ENCODE measurements at places on chromosomes 1 and 21.

- no peak for DNase-seq
These were observed 146.4 kb upstream of the IVNS1ABP start for GRCh38 chr1:185463433-185463832.

DNA sequence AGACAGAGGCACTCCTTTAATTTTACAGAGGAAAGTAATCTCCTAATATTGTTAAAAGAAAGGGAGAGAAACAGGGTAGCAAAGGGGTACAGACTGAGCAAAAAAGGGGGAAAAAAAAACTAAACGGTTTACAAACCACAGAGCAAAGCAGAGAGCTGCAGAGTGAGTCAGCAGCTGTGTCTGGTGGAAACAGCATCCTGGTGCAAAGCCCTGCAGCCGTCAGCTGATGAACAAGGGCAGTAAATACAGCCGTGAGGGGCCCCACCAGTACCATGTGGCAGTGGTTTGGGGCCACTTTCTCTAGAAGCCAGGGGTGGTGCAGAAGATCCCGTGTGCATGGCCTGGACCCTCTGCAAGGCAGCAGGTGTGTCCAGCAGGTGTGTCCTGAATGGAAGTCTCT, 111.3 kb downstream of the ERG start:
- no peak for DNase-seq

DNA sequence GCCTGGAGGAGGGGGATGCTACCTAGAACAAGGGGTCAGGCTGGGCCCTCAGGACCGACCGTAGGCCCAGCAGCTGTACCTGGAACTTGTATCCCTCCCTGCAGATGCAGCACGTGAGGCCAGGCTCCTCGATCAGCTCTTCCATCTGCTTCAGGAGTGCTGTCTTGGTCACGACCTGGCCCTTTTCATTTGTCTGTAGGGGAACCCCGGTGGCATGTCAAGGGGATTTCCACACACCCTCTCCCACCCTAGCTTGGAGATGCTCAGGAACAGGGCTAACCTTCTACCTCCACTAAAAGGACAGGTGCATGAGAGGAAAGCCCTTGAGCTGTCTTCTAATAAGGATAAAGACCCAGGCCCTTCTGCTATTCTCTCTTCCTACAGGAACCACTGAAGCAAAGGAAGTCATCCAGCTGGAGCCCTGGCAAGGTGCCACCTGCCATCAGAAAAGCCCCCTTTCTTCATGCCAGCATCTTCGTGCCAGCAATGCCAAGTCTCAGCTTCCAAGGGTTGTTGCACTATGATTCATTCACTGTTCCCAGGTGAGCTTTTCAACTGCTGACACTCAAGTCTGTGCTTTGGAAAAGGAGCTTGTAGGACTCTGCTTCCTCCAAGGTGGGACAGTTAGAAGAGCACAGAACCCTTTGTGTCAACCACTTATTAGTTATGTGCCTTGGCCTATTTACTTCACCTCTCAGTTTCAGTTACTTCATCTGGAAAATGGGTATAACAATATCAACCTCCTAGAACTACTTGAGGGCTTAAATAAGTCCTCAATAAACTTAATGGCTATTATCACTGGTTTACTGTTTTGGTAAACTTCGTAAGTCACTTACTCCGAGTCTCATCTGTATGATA, 122.1 kb downstream of the UBR4 start:
- no peak for DNase-seq

DNA sequence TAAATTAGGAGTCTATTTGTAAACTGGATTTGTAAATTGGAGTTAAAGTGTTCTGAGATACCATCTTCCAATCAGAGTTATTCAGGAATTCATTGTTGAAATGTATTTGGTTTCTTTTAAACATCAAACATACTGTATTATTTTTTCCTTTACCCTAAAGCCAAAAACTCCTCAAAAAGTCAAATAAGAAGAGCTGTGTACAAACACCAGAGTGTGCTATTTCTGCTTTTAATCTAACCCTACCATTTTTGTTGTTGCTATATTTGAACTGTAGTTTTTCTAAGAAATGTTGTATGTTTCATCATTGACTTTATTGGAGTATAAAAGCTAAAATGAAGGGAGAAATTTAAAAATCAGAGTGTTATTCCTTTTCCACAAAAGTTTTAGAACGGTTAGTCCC, 35.8 kb downstream of the SLC30A7 start:
- no peak for DNase-seq

DNA sequence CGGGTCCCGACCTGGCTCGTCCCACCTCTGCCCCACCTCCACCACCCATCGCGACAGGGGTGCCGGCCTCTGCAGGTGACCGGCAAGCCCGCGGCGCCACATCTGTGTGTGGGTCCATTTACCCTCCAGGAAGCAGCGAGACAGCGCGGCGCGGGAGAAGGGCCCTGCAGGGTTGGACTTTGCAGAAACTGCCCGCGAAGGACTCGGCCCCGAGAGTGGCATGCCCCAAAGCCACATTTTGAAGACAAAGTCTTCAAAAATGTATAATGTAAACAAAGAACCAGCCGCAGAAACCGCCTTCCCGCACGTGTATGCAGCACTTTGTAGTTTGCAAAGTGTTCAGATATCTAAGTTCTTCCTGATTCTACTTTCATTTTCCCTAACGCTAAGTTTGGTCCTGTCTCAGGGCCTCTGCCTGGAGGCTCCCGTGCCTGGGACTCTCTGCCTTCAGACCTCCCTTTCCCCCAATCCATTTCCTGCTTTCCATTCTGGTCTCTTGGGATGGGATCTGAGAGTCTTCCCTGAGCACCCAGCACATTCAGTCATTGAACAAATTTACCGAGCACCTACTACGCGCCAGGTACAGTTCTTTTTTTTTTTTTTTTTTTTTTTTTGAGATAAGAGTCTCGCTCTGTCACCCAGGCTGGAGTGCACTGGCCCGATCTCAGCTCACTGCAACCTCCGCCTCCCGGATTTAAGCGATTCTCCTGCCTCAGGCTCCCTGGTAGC, 524 bp upstream of the TMCO4 start:
- DNase-seq, result peak; percentile 6

GRCh38 chr1:68338081-68338480, 105.8 kb upstream of the WLS start:
- DNase-seq, result no peak

- DNase-seq, result no peak
These were observed 20.9 kb upstream of the LYPLAL1 start for GRCh38 chr1:219152751-219153150.

GRCh38 chr1:234611847-234612351, 1.9 kb upstream of the IRF2BP2 start:
- peak; percentile 6 for DNase-seq

DNA sequence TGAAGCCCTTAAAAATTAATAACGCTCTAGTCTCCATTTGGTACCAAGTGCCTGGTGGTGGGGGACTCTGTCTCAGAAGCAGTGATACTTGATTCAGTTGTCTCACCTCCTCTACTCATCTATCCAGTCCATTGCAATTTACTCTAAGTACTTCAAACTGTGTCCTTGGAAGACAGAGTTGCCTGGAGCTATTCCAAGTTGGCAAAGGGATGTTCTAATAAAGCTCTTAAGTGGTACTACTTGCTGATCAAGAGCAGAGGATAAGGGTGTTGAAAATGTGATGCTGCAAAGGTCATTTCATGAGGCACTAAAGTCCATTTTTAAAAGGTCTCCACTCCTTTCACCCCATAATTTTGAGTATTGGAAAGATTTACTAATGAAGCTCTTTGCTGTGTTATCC, 142.2 kb downstream of the NFIA start:
- DNase-seq, result no peak

DNA sequence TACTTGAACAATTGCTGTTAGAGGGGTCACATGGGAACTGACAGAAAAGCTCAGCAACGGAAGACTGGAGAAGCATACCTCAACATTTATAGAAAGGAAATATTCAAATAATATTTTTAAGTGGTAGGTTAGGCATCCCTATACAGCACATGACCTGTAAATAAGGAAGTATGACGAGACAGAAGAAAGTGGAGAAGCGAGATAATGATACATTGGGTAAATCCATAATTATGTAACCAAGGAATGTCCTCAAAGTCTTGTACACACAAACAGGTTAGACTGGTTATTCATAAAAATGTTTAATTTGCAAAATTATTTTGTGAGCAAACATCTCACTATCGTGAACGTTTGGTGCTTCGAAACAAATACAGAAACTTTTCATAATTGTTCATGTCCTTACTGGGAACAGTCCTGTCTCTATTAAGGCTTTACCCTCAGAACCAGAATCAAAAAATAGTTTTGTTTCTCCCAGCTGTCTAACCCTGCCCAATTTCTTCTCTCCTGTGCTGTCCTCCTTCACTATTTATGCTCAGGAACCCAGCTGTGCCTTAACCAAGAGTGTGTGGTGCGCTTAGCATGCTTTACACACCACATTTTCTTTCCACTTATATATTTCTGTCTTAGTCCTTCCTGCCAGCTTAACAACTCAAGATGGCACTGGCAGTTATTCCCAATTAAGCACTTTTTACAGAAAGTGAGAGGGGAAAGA, 10.2 kb downstream of the KMO start:
- DNase-seq, result no peak

- DNase-seq, result no peak
These were observed 22.6 kb upstream of the RERE start for GRCh38 chr1:8839990-8840389.

GRCh38 chr1:221693087-221693486, 48.8 kb downstream of the DUSP10 start:
- DNase-seq, result no peak

DNA sequence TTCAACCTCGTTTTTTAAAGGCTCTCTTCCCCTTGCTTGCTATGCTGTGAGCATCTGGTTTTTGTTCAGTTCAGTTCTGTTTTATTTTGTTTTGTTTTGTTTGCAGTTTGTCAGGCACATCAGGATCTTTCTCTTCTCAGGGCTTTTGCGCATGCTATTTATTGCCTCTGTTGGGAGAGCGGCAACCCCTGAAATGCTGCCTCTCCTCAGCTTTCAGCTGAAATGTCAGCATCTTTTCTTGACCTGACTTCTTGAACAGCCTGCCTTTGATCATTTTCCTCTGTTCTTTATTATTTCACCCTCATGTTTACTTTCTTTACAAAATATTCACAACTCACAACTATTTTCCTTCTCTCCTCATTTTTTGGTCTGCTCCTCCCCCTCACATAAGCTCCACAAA, 50.4 kb upstream of the RC3H1 start:
- no peak for DNase-seq

All from stimulated activated CD4-positive, alpha-beta T cell treated with anti-CD3 and anti-CD28 coated beads, TNF-alpha, amount 100 ng/mL, for 1 hour (primary cell).